Epithelial cell of proximal tubule (primary cell): ENCODE measurements at places on chromosomes 16 and 17. TPM values are rescaled to one million over a fixed set of nuclear protein-coding genes. Genes with fewer than 3 reads are reported as not detected.

Gene ZG16B
- total RNA-seq, result 0.06 and 2.1 TPM in 2 replicates

Gene KRTAP1-1
- total RNA-seq, result not detected in 2 replicates

Gene SLC47A1
- 0.52 and 1.7 TPM in 2 replicates for total RNA-seq

Gene TTLL6
- 0.22 TPM in 1 of 2 replicates, not detected in the other for total RNA-seq

Gene PRR35
- not detected in 2 replicates for total RNA-seq

Gene KIFC3
- total RNA-seq, result 79.1 and 86.0 TPM in 2 replicates

Gene KRTAP2-3
- 11.6 and 26.7 TPM in 2 replicates for total RNA-seq

Gene KRTAP16-1
- total RNA-seq, result not detected in 2 replicates

Gene ITGB4
- 22.6 and 33.3 TPM in 2 replicates for total RNA-seq

Gene PRAC1
- not detected in 2 replicates for total RNA-seq

Gene FOXL1
- total RNA-seq, result 11.6 and 14.6 TPM in 2 replicates

GRCh38 chr16:85393674-85394451, 219.3 kb upstream of the GSE1 start:
- DNase-seq, result no peak

GRCh38 chr17:42277342-42277712, 1.1 kb upstream of the STAT5B start:
- no peak for DNase-seq

DNA sequence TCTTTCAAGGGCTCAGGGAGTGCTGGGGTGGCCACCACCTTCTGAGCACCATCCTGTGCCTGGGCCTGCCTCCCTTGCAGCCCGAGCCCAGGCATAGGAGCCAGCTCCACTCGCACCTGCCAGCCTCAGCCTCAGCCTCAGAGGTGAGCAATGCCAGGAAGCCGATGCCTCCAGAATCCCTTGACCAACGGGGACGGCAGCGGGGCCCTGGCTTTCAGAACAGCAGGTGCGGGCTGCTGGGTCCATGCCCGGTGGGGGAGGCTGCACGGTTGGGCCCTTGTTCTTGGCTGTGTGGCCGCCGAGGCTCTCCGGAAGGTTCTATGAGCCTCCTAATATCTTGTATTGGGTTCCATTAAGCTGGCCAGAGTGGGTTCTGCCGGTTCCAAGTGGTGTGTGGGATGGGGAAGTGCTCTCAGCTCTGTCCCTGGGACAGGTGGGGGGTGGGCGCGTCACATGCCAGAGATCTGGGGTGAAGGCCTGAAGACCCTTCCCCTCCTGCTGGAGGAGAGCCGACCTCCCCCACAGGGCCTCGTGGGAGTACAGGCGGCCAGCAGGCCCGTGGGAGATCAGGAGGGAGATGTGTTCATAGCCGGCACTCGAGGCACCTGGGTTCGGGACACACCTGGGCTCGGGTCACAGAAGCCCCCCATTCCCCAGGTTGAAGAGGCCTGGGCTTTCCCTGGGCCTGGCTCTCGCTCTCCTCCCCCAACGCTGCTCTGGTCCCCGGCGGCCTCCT, 27.0 kb downstream of the NPTX1 start:
- DNase-seq, result no peak

GRCh38 chr17:67836205-67836987, 11.1 kb downstream of the BPTF start:
- DNase-seq, result no peak

GRCh38 chr16:51150888-51151320, at the start of gene SALL1:
SALL1 (minus strand) TSS chr16:51151270; CDS start chr16:51151241, 29 bp downstream.
- DNase-seq, result no peak

DNA sequence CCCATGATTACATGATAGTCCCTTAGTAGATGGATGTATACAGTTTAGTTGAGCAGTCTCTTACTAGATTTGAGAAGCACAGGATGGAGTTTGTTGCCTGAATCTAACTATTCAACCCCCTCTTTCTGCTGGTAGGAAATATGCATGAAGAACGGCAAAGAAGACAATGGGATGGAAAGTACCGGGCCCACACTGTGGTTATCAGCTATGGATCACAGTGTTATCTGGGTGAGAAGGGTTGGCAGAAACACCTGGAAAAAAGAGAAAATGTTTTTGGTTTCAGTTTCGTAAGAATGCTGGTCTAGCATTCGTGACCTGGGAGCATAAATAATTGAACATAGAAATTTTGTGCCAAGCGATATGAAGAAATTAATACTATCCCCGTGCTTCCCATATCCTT, 53.1 kb downstream of the ANKFN1 start:
- no peak for DNase-seq

GRCh38 chr16:85168732-85169256, 56.5 kb upstream of the CIBAR2 start:
- DNase-seq, result no peak

DNA sequence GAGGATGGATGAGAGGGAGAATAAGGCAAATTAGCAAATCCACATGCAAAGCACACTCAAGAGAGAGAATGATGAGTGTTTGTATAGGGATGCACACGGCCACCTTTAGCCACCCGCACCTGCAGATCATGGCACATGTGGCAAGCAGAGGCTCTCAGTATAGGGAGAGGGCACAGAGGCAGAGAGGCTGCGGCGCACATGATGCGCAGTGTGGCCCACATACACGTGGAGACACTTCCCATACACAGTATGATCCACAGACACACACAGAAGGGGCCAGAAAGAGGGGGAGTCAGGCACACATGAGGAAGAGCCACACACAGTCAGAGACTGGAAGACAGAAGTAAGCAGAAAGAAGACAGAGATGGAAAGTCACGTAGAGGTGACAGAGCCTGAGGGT, 6.5 kb upstream of the CHD3 start:
- DNase-seq, result no peak

DNA sequence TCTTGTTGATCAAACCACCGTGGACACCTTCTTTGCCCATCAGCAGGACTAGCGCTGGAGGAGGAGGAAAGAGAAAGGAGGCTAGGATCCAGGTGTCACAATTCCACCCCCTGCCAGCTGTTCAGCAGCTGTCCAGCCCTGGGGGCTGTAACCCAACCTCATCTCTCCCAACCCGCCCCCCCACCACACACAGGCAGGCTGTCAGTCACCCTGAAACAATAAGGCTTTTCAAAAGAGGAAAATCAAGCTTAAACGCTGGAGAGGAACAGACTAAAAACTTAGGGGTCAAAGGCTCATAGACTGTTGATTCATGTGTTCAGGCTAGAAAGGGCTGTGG, 2.4 kb downstream of the PFN1 start:
- DNase-seq, result no peak

- DNase-seq, result no peak
These were observed 252.9 kb upstream of the XYLT1 start for GRCh38 chr16:17723531-17724134.

- DNase-seq, result no peak
These were observed 220.2 kb upstream of the TBX2 start for GRCh38 chr17:61179380-61179806.

DNA sequence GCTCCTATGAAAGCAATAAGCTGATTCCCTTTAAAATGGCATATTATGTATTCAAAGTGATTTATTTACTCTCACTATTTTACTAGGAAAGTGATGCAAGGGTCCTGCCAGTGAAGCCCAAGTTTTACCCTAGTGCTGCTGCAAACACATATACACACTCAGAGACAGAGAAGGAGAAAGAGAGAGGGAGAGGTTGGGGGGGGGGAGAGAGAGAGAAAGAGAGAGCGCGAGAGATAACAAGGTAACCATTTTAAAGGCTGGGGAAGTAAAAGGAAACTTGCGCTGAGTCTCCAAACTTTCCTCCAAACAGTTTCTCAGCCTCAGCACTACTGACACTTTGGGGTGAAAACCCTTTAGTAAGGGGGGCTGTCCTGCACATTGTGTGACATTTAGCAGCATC, 5.9 kb downstream of the USP31 start:
- no peak for DNase-seq

GRCh38 chr17:73759734-73760438, 115.6 kb upstream of the SDK2 start:
- DNase-seq, result no peak

DNA sequence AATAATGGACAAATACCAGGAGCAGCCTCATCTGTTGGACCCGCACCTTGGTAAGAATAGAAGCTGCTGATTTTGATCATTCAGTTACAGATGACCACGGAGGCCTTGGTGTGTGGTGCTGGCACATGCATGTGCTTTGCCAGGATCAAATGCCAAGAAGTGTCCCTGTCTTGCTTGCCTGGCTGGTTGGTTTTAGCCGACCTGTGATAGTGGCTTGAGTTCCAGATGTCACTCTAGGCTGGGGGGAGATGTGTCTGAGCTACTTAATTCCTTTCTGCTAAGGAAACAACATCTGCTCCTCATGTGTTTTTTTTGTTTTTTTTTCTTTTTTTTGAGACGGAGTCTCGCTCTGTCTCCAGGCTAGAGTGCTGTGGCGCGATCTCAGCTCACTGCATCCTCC, 4.3 kb downstream of the TBCD start:
- no peak for DNase-seq

- DNase-seq, result no peak
These were observed 537 bp upstream of the GJC1 start for GRCh38 chr17:44830359-44831288.

DNA sequence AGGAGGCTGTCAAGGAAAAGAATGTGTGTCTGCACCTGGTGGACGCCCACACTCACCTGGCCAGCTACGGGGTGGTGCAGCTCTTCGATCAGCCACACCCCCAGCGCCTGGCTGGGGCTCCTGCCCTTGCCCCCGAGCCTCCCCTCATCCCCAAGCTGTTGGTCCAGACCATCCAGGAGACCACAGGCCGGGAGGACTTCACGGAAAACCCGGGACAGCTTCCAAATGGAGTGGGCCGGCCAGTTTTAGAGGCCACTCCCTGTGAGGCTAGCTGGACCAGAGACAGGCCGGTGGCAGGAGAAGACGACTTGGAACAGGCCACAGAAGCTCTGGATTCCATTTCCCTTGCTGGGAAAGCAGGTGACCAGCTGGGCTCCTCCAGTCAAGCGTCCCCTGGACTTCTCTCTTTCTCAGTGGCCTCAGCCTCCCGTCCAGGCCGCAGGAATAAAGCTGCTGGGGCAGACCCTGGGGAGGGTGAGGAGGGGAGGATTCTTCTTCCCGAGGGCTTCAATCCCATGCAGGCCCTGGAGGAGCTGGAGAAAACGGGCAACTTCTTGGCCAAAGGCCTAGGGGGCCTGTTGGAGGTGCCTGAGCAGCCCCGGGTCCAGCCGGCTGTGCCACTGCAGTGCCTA, 2.2 kb downstream of the WDR81 start:
- DNase-seq, result no peak

DNA sequence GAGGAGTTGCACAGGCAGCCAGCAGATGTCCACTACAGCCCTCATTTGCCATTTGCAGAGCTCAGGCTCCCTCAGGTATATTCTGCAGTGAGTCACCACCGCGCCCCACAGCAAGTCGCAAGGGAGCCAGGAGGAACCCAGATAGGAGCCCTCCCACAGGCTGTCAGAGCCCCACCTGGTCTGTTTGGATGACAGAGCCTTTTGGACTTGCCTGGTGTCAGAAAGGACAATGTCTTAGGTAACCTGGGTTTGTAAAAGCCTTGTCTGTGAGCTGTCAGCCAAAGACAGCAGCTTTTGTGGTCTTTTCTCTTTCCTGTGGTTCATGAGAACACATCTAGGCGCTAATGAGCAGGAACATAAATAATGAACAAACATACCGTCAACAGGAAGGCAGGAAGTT, 70.9 kb downstream of the GNAO1 start:
- no peak for DNase-seq

DNA sequence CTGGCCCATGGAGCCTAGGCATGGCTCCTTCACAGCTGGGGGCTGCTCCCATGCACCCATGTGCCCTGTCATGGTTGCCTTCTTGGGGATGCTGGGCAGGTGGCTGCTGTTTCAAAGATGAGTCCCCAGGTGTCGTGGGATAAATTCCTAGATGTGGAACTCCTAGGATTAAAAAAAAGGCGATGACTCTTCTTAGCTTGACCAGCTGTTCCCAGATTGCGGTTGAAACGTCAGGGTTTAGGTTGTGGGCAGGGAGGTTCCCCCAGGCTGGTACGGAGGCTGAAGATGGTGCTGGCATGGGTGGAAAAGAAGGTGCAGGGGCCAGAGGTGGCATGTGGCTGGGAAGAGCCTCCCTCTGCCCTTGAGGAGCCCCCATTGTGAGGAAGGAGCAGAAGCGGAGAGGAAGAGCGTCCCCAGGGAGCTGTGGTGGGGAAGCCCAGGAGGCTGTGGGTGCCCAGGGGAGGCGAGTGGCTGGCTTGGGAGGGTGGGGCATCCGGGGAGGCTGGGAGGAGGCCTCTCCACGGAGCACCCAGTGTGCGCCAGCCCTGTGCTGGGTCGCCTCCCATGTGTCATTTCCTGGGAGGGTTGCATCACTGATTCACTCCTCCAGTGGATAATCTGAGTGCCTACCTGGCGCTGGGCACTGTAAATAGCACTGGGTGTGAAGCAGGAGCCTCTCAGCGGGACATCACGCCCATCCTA, 7.5 kb upstream of the KCNJ12 start:
- DNase-seq, result no peak

DNA sequence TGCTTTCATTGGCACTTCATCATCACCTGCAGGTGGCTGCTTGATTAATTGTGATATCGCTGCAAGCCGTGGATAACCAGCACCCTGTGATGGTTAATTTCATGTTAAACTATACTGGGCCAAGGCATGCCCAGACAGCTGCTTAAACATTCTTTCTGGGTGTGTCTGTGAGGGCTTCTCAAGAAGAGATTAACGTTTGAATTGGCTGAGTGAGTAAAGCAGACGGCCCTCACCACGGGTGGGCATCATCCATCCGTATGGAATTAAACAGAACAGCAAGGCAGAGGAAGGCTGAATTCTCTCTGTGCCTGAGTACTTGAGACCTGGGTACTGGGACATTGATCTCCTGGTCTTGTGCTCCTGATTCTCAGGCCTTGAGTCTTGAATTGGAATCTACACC, 7.1 kb upstream of the ZNF213 start:
- DNase-seq, result no peak
